Activated T-helper 1 cell treated with anti-CD3 and anti-CD28 coated beads, Interleukin-2, amount 50 U/mL, for 16 hours (primary cell): ENCODE measurements at places on chromosomes 16 and 17.

DNA sequence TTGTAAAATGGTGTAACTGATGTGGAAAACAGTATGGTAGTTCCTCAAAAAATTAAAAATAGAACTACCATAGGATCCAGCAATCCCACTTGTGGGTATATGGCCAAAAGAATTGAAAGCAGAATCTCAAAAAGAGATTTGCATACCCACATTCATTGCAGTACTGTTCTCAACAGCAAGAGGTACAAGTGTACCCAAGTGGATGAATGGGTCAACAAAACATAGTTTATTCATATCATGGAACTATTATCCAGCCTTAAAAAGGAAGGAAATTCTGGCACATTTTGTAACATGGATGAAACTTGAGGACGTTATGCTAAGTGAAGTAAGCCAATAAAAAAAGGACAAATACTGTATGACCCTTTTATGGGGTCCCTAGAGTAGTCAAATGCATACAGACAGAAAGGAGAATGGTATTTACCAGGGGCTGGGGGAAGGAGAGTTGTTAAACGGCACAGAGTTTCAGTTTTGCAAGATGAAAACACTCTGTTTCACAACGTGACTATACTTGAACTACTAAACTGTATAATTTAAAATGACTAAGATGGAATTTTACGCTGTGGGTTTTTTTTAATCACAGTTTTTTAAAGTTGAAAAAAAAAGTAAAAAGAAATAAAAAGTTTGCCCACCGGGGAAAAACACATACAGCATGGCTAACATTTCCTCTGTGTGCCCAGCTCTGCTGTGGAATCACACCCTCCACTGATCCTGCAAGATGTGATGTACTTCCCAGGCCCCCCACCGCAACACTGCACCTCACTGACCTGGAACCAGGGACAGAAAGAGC is 6.1 kb downstream of the TVP23A start:
- no peak for DNase-seq

DNA sequence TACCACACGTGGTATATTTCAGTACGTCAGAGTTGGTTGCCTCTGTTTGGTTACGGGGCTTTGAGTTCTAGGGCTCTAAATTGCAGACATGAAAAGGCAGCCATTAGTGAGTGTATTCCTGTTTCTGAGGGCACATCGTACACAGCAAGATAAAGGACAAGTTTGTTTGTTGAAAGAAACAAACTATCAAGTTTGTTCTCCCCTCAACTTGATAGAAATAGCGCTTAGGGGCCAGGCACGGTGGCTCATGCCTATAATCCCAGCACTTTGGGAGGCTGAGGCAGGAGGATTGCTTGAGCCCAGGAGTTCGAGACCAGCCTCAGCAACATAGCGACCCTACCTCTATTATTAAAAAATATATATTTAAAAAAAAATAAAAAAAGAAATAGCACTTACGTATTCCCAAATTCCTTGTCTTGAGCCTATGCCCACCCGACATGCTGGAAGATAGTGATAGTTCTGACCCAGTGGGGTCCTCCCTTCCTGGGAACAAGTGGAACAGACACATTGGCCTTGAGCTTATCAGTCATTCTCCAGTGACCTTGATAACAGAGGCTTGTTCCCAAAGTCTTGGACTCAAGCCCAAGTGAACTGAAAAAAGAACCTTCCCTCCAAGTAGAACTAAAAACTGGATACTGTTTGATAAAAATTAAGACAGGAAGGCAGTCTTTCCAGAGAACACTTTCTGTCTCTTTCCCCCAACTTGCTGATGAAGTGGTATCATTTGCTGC is 139.9 kb upstream of the CACNG3 start:
- DNase-seq: no peak

DNA sequence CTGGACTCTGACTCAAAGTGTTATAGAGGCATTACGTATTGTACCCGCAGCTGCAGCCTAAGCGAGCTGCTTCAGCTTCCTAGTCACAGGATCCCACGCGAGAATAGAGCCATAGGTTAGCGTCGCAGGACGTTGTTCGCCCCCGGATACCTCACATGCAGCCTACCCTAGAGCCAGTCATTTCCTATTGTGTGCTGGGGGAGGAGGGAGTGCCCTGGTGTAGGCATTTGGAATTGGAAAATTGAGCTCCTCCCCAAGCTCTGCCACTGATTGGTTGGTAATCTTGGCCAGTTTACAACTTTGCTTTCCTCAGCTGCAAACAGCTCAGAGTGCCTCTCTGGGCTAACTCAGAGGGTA is 530 bp downstream of the NAA60 start:
- no peak for DNase-seq

DNA sequence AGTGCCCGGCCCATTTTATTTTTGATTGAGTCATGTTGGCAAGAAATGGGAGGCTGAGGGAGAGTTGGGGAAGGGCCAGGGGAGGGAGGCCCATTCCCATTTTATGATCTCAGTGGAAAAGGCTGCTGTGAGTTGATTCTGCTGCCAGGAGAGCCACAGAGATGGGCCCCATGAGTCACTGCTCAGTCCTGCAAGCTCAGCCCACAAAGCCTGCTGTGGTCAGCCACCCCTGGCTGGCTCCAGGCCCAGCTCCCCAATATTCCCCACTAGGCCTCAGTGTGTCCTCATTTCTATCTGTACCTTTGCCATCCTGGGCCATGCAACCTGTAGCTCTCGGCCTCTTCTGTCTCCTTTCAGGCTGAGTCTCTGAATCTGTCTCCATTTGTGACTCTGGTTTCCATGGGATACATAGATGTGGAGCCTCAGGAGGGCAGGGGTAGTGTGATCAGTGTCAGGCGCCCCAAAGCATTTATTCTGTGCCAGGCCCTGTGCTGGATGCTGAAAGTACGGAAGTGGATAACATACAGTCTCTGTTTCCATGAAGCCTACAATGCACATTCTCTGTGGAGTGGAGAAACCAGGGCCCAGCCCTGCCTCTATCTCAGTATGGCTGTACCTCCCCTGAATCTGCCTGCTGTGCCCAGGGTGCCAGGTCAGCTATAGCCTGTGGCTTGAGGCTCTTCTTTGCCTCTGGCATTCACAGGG is 1.9 kb upstream of the PLEKHG4 start:
- no peak for DNase-seq

GRCh38 chr17:79646721-79647455 is 36.0 kb upstream of the RBFOX3 start:
- no peak for DNase-seq

- no peak for DNase-seq
Measured at GRCh38 chr16:76676356-76676755, 399.2 kb downstream of the CNTNAP4 start.

GRCh38 chr16:84109598-84110335 is 7.0 kb downstream of the MBTPS1 start:
- no peak for DNase-seq

- DNase-seq: no peak
Measured at GRCh38 chr17:35423761-35424160, 8.5 kb downstream of the SLFN12 start.

DNA sequence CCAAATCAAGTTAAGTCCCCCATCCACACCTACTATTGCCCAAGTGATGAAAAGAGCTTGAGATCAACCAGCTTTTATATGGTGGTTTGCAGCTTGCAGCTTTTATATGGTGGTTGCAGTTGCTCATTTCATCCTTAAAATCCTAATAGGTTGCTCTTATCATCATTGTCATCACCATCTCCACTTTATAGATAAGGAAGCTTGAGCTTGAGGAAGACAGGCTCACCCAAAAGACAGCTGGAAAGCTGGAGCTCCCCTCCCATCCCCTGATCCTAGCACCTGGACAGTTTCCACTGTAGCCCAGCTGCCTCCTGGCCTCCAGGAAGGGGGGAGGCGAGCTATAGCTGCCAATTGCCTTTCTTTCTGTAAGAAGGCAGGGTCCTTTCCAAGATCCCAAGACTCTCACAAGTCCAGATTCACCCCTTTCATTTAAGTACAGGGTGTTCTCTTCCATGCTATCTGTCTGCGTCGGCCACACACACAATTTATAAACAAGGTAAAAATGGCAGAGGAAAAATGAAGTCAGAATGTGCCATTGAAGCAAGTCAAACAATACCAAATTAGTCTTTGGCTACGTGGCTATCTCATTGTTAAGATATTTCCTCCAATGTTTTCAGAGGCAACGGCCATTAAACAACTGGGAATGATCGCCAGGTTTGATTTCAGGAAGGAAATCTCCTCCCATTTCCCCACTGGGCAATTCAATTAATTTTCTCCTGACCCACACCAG is 63.3 kb downstream of the PECAM1 start:
- DNase-seq: no peak

GRCh38 chr17:57496382-57496781 is 240.1 kb downstream of the MSI2 start:
- DNase-seq: no peak

GRCh38 chr16:14015461-14015860 is 55.7 kb upstream of the MRTFB start:
- no peak for DNase-seq

DNA sequence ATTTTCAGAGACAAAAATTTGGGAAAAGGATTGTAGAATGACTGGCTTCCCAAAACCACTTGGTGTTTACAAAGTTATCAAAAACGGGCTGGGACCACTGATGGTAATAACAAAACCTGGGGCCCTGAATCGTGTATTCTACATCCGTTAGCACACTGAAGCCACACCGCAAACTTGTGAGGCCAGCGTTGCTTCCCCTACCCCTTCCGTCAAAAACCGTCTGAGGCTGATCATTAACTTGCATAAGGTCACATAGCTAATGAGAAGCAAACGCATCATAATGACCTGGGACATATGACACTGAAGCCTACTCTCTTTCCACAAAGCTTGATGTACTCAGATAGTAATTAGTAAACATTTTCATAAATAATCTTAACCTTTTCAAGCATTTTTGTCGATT is 704.3 kb downstream of the MAF start:
- DNase-seq: no peak

DNA sequence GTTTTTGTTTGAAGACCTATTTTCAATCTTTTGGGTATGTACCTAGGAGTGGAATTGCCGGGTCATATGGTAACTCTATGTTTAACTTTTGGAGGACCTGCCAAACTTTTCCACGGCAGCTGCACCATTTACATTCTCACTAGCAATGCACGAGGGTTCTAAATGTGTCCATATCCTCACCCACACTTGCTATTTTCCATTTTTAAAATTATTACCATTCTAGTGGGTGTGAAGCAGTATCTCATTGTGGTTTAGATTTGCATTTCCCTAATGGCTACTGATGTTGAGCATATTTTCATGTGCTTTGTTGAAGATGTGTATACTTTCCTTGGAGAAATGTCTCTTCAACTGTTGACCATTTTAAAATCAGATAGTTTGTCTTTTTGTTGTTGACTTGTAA is 60.3 kb upstream of the HAPSTR1 start:
- DNase-seq: no peak

DNA sequence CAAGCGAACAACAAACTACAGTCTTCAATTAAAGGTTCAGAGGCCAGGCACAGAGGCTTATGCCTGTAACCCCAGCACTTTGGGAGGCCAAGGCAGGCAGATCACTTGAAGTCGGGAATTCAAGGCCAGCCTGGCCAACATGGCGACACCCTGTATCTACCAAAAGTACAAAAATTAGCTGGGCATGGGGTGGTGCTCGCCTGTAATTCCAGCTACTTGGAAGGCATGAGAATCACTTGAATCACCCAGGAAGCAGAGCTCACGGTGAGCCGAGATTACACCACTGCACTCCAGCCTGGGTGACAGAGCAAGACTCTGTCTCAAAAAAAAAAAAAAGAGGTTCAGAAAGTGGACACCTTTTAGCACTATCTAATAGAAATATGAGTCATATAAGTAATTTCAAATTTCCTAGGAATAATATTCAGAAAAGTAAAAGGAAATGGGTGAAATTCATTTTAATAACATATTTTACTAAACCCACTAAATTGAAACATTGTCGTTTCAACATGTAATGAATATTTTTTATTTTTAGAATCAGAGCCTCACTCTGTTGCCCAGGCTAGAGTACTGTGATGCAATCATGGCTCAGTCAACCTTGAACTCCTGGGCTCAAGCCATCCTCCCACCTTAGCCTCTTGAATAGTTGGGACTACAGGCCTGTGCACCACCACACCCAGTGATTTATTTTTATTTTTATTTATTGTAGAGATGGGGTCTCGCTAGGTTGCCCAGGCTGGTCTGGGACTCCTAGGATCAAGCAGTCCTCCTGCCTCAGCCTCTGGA is 15.2 kb upstream of the MARCHF10 start:
- DNase-seq: no peak

- no peak for DNase-seq
Measured at GRCh38 chr16:31072540-31073141, 1.4 kb downstream of the ZNF668 start.

- no peak for DNase-seq
Measured at GRCh38 chr17:34195987-34196386, 59.1 kb upstream of the CCL2 start.

GRCh38 chr17:9115214-9116191 is 94.2 kb downstream of the NTN1 start:
- no peak for DNase-seq

GRCh38 chr17:27782791-27783206 is 17.5 kb downstream of the NOS2 start:
- no peak for DNase-seq

DNA sequence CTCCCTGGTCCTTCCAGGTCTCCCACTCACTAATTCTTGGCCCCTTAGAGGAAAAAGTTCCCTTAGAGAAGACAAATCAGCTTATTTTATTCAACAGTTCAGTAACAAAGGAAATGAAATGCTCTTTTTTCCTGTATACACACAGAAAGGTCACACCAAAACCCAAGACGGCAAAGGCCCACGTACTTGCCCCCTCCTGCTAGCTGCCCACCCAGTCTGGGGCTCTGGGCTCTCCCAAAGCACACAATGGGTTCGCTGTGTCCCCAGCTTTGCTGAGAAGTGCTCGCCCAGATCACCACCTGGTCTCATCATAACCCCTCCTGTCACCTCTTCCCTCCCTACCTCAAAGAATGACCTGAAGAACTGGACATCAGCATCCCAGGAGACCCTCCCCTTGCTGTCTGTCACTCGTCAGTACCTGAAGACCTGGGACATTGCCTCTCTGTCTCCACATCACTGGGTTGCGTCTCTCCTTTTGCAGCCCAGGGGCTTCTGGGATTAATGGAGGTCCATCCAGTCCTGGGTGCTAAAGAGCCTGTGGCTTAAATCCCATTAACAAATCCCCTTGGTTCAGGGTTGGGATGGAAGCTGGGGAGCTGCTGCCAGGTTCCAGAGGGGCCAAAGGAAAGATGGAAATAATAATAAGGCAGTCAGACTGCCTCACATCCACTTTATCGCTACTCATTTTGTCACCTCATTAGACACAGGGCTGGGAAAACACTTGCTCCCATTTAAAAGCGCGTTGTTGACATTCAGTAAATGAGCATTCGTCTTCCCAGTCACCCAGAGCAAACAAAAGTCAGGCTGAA is 3.3 kb downstream of the SLC6A4 start:
- DNase-seq: no peak

DNA sequence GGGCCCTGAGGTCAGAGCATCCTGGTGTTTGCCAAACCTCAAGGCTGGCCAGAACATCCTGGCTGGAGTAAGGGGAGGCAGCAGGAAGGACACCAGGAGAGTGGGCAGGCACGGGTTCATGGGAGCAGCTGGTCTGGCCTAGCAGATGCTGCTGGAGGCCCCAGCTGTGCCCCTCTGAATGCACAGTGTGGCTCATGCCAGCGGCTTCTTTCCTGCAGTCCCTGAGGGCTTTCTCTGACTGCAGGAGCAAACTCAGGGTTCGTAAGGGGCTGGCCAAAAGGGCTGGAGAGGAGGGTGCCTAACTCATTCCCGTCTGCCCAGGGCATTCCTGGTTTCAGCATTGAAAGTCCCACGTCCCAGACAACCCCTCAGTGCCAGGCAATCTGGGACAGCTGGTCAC is 78.7 kb downstream of the ZDHHC7 start:
- no peak for DNase-seq

GRCh38 chr16:11780991-11781680 is 15.9 kb downstream of the ZC3H7A start:
- DNase-seq: no peak
